ENCODE measurements at places on chromosomes 2 and 18.

DNA sequence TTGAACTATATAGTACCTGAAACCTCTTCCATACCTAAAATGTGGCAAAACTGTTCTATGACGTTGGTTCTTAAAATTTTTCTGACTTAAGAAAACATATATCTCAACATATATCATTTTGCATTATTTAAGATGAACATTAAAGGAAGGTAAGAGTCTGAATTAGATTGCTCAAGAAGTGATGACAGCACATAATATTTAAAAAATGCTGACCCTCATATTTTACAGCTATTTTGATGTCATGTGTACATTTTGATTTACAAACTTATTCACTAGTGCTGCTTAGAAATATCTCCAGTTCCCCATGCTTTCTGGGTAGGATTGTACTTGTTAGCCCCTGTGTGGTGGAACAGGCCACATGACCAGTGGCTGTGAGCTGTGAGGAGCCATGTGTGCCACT lies 666.1 kb downstream of the SATB2 start:
- no peak for DNase-seq

DNA sequence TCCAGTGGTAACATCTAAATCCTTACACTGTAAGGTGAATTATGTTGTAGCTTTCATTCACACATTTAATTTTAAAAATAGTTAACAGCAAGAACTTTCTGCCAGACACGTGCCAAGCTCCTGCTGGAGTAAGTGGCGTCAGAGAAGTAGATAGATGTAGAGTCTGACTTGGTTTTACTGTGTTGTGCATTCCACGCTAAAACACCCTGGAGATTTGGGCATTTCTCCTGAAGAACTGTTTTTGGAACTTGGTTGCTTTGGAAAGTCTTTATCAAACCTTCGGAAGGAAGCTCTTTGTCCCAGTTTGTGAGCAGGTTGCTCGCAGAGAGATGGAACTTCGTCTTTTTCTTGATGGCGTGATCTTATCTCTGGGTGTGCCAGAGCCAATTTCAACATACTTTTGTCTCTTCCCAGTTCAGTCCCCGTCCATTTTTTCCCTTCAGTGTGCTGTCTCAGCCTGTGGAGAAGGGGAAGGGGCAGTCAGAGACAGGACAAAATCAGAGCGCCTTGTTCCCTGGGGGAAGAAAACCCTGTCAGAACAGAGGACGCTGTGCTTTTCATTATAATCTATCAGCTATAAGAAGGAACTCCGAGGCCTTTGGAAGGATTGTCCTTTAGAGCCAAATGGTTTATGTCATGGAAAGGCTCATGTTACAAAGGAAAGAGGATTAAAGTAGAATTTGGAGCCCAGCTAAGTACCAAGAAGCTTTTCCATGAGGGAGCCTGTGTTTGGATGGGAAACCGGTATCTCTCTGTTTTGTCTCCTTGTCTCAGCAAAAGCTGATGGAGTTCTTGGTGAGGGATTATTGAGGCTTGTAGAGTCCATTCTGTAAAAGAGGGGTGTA lies 18.9 kb downstream of the GRHL1 start:
- DNase-seq: no peak

DNA sequence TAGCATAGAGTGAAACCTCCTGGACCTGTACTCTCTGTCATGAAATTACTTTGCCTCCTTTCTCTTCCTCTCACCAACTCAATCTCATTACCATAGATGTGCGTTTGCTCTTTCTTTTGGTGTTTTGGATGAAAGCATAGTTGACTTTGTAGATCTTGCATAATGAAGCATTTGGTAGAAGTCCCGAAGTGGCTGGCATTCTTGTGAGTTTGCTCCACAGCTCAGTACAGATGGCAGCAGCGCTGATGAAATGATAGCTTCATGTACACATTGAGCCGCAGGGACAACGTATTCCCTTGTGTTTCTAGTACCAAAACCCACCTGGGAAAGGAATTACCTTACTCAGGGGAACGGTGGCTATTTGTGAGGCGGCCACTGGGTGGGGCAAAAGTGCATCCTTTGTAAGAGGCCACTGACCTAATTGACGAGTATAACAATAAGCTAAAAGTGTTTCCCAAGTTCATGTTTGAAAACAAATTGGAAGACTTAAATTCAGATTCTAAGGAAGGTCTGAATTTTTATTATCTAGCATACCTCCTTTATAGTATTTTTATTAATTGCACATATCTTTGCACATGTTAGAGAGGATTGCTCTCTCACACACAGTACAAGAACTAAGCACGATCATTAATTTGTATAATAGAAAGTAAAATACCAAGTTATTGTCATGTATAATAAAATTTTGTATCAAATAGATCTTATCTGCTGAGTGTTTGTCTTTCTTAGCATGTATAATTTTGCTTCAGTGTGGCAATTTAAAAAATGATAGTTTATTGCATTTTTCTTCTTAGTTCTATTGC lies 25.4 kb upstream of the CDH7 start:
- peak; percentile 41 for DNase-seq

DNA sequence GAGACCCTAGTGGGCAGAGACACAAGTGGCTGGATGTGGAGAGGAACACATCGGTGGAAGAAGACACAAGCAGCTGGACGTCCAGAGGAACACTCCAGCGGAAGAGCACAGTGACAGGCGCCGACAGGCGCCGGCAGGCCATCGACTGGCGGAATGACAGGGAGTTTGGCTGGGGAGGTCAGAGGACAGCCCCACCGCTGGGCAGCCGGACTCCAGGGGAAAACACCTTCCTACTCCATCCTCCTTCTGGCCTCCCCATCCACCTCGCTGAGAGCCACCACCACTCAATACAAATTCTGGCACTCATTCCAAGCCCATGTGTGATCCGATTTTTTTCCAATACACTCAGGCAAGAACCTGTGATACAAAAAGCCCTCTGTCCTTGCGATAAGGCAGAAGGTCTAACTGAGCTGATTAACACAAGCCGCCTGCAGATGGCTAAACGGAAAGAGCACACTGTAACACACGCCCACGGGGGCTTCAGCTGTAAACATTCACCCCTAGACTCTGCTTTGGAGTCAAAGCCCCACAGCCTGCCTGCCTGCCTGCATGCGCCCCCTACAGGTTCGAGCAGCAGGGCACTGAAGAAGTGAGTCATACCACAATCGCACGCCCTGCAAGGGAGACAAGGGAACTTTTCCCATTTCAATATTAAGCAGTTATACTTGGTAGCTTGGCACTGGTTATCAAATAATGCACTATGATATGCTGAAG lies 50.2 kb upstream of the LRP1B start:
- peak; percentile 37 for DNase-seq

GRCh38 chr2:36672199-36672598 lies 24.3 kb upstream of the VIT start:
- DNase-seq: peak; percentile 79

- DNase-seq: no peak
Observed at GRCh38 chr2:121355488-121355887, 70.5 kb upstream of the TFCP2L1 start.

DNA sequence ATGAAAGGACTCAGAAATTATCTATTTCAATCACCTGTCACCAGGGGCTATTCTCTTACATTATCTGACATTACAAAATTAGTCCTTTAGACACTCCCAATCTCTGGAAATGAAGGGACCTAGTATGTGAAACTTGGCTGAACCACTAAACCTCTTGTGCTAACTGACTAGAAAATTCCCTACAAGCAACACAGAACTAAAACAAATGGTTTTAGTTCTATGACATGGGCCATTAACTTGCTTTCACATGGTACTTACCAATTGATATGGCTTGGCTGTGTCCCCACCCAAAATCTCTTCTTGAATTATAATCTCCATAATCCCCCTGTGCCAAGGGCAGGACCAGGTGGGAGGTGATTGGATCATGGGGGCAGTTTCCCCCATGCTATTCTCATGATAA lies 16.6 kb downstream of the SERPINE2 start:
- DNase-seq: no peak

Measured in RKO (cell line).